AG09319 (cell line): ENCODE measurements at places on chromosomes 13 and 19.

- no peak for DNase-seq
Measured at GRCh38 chr13:74097116-74097515, 37.1 kb downstream of the KLF12 start.

- DNase-seq: no peak
Measured at GRCh38 chr13:72617951-72618350, 109.5 kb downstream of the MZT1 start.

DNA sequence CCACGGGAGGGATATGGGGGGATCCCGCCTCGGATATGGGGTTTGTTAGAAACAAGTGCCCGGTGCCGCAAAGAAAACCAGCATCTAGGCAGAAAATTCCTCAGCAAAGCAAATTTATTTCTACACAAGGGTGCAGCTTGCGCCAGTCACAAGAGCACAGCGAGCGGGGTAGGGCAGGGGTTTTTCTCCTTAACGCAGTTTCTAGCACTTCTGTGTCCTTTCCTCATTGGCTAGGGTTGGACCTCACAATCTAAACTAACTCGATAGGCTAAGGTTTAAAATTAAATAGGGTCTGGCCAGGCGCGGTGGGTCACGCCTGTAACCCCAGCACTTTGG is 595 bp downstream of the ZNF440 start:
- DNase-seq: no peak

GRCh38 chr13:82962397-82962796 is 919.9 kb downstream of the SLITRK1 start:
- no peak for DNase-seq

GRCh38 chr13:114026481-114026880 is 52.6 kb upstream of the C13orf46 start:
- no peak for DNase-seq

DNA sequence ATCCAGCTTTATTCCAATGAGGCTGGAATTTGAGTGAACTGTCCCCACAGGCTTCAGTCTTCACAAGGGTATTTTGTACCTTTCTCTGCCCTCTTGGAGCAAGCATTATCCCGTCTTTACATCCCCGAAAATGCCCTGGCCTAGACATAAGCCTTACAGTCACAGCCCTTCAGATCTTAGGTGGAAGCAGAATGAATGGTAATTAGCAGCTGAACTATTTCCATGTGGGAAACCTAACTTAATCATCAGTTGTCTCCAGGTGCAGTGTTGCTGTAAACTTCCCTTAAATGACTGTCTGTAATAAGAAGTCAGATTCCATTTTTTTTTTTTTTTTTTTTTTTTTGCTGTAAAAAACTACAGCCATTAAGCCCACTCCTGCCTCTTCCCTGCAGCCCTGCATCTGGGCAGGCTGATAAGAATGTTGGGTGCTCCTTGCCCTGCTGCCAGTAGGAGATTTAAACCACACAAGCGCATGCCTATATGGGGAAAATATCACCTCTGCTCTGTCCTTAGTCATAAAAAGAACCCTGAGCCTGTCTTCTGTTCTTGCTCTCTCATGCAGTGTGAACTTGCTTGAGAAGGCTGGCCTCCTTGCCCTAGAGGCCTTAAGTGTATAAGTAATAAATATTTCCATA is 426.8 kb upstream of the SLITRK5 start:
- DNase-seq: no peak

DNA sequence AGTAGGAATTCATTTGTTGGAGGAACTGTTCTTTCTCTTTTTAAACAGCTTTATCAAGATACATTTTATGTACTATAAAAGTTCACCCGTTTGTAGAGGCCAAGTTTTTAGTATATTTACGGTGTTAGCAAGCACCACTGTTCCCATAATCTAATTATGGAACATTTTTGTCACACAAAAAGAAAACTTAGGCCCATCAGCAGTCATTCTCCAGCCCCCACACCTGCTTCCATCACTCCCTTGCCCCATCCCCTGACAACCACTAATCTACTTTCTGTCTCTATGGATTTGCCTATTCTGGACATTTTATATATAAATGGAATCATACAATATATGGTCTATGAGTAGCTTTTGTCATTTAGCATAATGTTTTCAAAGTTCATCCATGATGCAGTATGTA is 465.0 kb downstream of the DCT start:
- DNase-seq: no peak

GRCh38 chr13:39107561-39107960 is 69.3 kb downstream of the NHLRC3 start:
- no peak for DNase-seq

DNA sequence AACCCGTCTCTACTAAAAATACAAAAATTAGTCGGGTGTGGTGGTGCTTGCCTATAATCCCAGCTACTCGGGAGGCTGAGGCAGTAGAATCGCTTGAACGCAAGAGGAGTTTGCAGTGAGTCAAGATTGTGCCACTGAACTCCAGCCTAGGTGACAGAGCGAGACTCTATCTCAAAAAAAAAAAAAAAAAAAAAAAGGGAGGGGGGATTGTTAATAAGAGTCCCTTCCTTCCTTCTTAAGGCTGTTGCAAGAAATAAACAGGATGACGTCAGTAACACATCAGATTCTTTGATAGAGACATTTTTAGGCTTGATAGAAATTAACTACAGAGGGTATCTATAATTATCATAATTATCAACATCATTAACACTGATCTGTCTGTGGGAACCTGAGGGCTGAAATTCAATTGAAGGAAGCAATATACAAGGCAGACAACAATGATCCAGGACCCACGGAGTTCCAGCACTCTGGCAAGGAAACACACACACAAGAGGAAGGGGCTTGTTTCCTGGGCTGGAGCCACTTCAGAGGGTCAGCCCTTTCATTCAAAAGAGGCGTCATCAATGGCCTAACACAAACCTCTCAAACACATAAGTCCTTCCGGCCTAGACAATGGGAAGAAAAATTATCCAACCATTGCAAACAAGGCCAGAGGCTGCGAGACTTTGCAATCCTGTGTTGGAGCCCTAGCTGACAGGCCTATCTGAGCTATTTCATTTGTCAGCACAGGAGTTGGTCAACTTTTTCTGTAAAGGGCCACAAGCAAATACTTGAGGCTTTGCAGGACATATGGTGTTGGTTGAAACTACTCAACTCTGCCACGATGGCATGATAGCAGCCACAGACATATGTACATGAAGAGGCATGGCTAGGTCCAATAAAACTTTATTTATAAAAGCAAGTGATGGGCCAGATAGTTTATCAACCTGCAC is 105.2 kb downstream of the INSR start:
- no peak for DNase-seq

- no peak for DNase-seq
Measured at GRCh38 chr13:78832461-78832860, 173.5 kb upstream of the OBI1 start.

GRCh38 chr13:113649212-113649611 is 8.8 kb downstream of the ATP4B start:
- DNase-seq: no peak

DNA sequence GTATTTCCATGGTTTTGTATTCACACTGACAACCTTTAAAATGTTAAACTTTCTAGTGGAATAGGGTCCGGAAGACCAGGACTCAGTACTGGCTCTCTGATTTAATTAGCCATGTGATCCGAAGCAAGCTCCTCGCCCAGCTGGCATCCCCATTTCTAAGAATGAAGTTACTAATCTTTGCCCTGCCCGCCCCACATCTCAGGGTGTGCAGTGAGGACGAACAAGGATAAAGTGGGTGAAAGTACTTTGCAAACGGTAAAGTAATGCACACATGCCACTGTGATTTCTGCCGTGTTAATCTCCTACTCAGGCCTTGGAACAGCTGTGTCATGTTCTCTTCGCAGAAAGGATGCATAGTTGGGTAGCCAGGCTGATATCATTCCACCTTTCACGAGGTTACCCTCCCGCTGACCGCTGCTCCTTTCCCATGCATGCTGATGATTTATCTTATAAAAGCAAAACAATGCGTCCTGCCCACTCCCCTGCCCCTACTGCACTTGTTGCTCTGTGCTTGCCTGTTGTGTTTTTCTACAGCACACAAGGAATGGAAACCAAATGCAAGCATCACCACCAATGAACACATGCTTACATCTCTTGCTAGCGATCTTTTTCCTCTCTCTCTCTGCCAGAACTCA is 539.0 kb downstream of the EFNB2 start:
- DNase-seq: no peak

- DNase-seq: no peak
Measured at GRCh38 chr13:113291129-113291528, 5.9 kb upstream of the LAMP1 start.

DNA sequence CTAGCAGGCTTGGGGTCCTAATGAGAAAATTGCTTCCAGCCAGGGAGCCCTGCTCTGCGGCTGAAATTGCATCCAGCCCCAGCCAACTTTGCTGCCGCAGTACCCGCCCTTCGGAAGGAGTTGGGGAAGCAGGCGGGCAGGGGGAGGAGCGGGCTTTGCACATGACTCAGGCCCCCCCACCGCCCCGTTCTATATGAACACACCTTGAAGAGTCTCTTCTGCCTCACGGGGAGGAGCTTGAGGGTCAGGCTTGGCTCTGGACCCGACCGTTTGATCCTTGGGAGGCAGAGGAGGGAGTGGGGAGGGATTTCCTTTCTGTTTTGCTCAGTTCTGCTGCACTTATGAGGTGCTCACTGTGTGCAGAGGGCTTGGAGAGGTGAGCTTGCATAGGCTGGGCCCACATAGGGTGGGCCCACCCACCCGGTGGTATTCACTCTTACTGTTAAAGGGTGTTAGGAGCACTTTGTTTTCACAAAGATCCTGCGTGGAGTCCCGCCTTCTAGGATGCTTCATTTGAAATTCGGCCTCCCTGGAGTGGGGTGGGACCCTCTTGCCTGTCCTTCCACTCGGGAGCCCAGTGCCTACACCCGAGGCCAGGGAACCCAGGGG is 46.5 kb downstream of the LYL1 start:
- DNase-seq: peak; percentile 63

DNA sequence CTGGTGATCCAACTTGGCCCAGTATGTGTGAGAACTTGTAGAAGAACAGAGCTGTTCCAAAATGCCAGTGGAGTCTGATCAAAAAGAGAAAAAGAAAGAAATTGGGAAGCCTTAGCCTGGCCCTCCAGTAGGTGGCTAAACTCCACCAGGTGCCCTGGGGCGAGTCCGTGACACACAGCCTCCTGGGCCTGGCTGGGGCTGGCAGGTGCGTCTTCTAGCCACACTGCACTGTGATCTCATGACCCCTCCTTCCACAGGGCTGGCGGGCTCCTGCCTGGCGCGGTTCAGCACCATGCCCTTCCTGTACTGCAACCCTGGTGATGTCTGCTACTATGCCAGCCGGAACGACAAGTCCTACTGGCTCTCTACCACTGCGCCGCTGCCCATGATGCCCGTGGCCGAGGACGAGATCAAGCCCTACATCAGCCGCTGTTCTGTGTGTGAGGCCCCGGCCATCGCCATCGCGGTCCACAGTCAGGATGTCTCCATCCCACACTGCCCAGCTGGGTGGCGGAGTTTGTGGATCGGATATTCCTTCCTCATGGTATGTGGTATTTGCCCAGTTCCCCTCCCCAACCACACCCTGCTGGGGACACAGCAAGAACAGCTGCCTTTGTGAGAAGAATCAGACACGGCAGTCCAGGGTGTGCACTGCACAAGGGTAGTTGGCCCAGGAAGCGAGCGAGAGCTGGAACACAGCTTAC is 53.7 kb downstream of the RAB20 start:
- DNase-seq: no peak
